ENCODE measurements at places on chromosomes 11 and 22.
A peak's percentile ranks its signal among the peaks of the same experiment; 100 is the strongest.

DNA sequence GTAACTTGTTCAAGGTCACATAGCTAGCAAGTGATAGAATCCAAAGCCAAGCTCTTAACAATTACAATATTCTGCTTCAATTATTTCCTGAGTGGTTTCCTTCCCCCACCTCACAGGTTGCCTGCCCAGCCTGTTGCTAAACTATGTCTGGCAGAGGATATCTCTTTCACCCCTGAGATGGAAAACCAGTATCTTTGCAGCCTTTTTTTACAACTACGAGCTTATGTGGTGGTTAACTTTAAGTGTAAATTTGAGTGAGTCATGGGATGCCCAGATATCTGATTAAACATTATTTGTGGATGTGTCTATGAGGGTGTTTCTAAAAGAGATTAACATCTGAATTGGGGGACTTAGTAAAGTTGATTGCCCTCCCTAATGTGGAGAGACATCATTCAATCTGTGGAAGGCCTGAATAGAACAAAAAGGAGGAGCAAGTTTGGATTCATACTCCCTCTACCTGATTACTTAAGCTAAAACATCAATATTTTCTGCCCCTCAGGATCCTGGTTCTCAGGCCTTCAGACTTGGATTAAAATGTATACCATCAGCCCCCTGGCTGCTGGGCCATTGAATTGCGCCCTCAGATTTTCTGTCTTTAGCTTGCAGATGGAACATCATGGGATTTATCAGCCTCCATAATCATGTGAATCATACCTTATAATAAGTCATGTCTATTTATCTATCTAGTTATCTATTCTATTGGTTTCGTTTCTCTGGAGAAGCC is 911.9 kb downstream of the METTL15 start:
- DNase-seq = no peak

DNA sequence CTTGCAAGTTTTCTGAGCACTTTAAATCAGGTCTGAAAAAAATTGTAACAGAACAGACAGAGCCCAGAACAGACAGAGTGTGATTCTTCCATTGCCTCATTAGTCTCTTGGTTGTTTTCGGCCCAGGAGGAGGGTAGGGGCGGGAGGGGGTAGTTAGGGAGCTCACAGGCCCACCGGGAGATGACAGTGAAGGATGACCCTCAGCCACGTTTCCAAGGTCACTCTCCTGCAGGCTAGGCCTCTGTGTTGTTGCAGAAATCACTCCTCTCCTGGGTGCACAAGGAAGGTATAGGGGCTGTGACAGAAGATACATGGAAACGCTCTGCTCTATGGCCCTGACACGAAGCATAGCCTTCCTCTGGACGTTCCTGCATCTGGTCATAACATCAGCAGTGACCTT is 69.3 kb downstream of the ABTB2 start:
- DNase-seq = no peak

GRCh38 chr11:34907934-34908593 is 8.1 kb downstream of the APIP start:
- no peak for DNase-seq

DNA sequence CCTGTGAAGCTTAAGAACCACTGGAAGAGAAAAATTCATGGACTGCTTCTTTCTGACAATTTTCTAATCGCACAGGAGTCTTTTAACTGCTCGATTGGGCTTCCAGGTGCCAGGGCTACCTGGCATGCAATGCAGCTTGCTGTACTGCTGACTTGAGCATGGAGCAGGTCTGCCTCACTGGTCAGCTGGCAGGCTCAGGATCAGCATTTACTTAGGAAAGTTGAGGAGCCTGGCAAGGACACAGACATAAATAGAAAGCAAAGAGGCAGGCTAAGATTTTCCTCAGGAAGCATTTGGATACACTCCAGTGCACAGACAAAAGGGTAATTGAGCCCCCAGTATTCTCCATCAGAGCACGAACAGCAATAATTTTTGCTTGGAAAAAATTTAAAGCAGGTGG is 163.5 kb downstream of the CSNK2A3 start:
- no peak for DNase-seq

GRCh38 chr11:18379201-18379600 is 15.2 kb upstream of the LDHA start:
- DNase-seq = no peak

DNA sequence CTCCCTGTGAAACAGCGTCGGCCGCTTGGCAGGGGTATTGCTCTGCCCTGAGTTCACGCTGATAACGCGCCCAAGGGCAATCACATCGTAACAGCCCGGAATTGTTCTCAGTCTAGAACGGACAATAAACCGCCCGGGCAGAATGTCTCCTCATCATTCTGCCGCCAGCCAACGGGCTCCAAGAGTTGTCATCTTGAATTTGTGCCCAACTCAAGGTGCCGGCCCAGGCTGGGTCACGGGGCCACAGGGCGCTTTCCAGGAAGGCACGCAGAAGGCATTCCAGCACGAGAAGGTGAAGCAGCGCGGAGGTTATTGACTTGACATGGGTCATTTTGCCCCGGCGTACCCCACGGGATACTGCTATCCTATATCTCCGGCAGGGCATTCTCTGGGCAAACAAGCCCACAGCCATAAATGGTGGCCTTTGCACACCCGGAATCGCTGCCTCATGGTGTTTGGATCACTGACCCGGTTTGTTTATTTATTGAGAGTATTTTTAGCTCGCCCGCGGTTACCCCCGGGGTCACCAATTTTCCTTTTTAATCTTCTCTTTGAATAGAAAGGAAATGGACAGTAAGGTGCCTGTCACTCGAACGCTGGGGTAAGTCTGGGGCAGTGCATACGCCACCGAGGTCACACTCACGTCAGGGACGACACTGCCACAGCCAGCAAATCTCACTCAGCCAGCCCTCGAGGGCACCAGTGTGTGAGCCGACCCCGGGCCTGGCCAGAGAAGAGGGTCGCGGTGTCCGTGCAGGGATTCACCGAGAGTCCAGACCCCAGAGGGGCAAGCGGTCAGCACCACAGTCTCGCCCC is 72.4 kb upstream of the FGF3 start:
- no peak for DNase-seq

DNA sequence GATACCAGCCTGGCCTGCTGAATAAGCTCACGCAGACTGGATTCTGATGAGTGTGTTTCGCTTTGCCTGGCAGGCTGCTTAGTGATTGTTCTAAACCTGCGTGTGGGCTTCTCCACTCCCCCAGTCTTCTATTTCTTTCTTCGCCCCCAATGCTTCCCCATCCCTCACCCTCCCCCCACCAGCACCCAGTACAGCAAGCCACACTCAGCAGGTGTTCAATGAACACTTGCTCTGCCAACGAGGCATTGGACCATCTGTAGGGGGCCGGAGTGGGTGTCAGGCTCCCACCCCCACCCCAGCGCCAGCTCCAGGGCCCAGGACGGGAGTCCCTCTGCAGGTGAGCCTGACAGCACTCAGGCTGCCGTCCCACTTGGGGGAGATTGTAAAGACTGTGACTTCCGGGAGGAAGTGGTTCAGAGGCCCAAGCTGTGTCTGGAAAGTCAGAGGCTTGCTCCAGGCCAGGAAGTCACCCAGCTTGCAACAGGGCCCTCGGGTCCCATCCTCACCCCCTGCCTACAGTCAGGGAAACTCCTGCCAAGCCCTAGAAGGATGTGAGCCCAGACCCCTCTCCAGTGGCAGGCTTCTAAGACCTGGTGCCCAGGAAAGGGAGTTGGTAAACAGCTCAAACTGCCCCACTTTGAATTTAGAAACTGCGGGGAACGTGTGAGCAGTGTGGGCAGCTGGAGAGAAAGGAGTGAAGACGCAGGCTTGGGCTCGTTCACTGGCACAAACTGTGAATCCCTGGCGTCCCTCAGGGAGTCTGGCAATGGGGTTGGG is 66.3 kb upstream of the PRDM11 start:
- peak; percentile 51 for DNase-seq

DNA sequence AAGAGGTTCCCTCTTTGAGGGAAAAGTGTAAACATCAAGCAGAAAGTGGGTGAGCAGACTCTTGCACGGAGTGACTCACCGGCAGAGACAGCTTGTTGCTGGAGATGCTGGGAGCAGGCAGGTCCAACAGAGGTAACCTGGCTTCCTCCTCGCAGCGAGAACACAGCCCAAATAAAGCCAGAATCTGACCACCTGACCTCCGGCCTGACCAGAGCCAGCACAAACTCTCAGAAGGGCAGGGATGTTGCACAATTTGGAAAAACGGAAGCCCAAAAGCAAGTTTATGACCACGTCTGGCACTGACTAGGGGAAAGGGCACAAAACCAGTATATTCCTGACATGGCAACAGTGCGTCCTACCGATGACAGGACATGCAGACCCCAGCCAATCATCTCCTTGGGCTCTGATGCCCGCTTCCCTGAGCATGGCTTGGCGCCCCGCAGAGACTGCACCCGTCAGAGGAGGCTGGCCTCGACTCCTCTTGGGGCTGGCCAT is 5.4 kb downstream of the SMCO4 start:
- DNase-seq = no peak

DNA sequence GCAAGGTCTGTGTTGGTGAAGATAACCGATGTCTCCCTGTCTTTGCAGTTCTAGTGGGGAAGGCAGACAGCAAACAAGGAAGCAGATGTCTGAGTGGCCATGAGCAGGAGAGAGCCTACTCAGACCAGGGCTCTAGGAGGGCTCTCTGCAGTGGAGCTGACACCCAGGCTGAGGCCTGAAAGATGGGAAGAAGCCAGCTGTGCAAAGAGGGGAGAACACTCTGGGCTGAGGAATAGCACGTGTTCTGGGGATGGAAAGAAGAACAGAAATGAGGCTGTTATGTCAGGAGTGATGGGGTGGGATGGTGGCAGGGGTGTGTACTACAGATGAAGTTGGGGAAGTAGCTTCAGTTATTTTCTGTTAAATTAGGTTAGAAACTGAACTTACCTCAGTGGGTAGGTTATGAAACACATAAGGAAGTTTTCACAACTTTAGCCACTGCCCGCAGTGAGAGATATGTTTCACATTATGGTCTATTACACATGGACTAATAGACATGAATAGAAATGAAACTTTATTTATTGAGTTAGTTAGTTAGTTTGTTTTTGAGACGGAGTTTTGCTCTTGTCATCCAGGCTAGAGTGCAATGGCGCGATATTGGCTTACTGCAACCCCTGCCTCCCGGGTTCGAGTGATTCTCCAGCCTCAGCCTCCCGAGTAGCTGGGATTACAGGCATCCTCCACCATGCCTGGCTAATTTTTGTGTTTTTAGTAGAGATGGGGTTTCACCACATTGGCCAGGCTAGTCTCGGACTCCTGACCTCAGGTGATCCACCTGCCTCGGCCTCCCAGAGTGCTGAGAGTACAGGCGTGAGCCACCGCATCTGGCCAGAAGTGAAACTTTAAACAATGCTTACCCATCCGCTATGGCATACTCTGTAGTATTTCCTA is 7.8 kb downstream of the DCPS start:
- DNase-seq = no peak

DNA sequence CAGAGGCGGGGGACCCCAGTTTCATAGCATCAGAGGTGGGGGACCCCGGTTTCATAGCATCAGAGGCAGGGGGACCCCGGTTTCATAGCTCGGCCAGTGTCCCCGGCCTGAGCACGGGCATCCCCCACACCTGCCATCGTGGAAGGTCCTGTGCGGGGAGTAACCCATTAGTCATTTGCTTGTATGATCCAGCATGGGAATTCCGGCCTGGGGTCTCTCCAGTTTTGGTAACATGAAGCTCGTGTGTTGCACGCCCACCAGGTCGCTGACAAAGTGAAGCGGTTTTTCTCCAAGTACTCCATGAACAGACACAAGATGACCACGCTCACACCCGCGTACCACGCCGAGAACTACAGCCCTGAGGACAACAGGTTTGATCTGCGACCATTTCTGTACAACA is 29.0 kb upstream of the KRTAP5-7 start:
- DNase-seq = no peak

DNA sequence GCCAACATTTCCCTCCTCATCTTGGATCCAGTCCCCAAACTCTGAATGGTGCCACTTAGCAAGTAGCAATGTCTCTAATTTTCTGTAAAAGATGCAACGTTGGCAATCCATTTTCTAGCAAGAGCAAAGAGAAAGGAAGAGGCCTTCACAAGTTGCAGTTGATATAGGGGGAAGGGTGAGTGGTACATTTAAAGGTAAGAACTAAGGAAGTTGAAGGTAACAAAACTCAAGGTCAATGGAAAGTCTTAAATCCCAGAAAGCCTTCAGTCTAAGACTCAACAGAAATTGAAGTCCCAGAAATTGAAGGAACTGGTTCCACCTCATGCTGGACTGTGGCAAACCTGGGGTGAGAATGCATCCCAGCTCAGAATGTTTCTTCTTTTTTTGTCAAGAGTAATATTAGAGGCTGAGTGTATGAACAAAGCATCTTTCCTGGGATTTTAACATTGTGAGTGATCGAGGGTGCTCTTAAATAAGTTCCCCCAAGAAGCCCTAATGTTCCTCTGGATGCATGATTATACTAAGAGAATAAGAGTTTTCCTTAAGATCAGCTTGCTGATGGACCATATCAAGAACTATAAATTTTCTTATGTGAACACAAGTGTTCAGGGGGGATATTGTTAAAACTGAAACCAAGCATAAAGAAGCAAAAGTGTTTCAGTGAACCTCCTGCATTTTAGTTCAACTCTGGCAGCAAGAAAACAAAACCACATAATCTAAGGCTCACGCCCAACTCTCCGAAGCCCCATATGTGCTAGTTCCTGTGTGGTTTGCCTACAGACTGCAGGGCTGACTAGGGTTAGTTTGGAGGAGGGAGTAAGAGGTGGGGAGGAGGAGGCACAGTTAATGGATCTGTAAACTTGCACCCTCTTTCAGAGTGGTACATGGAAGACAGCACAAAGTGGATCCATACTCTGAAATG is at the start of gene GRAP2:
Gene GRAP2, plus strand, starts transcription at position 779 of the 922 bp plus-strand sequence. CDS start 46,023 bp downstream, outside the sequence.
- peak; percentile 67 for DNase-seq

- DNase-seq = no peak
These were observed 14.5 kb downstream of the SLC35F2 start for GRCh38 chr11:107844041-107844440.

DNA sequence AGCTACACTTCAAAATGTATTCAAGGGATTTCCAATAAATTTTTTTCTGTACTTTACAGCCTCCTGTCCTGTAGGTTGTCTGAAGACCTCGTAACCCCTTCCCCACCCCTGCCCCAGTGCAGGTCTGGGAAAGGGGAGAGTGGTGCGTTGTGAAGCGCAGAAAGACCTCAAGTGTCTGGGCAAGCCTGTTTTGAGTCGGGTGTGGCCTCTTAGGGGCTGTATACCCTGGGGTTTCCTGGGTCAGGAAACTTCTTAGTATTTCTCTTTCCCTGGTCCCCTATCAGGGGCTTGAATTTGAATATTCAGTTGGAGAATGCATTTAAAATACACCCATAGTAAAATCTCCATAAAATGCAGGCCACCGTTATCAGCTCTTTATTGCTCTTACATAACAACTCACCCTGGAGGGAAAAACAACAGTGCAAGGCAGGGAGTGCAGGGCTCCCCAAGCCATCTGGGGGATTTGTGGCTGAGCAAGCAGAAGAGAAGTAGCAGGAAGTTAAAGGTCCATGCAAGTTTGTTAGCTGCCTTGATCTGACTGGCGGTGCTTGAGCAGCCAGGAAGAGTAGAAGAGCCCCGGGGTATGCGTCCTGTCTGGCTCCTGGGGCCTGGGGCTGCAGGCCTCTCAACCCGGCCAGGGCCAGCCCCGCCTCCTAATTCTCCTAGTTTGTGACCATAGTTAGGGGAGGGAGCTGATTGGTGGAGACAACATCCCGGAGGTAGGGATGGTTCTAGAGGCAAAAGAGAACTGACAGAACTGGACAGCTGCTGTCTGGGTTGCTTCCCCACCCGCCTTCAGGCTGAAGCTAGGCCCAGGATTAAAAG is 25.7 kb downstream of the ARHGAP1 start:
- DNase-seq = no peak

- no peak for DNase-seq
These were observed 36.0 kb upstream of the OAF start for GRCh38 chr11:120174866-120175265.

GRCh38 chr22:25563761-25564319 is 635 bp upstream of the GRK3 start:
- DNase-seq = peak; percentile 18
